ENCODE measurements at places on chromosomes 7 and 10.

- no peak for DNase-seq
Observed at GRCh38 chr7:136728945-136729344, 139.5 kb upstream of the CHRM2 start.

DNA sequence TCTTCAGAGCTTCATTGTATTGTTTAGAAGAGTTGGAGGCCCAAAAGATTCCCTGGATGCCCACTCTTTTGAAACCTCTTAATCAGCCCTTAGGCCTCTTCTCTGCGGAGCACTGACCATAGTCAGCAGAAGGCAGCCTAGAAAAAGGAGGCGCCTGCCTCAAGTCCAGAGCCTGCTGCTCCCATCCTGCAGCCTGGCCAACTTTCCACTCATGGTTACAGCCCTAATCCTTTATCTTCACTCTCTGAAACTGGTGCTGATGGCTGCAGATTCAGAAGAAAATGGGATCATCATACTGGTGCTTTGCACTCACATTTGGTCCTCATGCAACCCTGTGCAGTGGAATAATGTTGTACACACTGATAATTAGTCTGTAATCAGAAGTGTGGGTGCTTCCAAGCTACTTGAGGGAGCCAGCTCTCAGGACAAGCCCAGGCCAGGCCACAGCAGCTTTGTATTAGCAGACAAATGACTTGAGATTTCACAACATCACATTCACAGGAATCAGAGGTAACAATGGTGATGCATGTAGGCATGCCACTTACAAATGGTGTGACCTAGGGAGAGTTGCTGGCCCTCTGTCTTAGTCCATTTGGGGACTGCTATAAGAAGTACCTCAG lies 272.9 kb downstream of the GALNT17 start:
- DNase-seq: no peak

GRCh38 chr10:124827474-124827873 lies 25.9 kb downstream of the ABRAXAS2 start:
- DNase-seq: peak; percentile 24

DNA sequence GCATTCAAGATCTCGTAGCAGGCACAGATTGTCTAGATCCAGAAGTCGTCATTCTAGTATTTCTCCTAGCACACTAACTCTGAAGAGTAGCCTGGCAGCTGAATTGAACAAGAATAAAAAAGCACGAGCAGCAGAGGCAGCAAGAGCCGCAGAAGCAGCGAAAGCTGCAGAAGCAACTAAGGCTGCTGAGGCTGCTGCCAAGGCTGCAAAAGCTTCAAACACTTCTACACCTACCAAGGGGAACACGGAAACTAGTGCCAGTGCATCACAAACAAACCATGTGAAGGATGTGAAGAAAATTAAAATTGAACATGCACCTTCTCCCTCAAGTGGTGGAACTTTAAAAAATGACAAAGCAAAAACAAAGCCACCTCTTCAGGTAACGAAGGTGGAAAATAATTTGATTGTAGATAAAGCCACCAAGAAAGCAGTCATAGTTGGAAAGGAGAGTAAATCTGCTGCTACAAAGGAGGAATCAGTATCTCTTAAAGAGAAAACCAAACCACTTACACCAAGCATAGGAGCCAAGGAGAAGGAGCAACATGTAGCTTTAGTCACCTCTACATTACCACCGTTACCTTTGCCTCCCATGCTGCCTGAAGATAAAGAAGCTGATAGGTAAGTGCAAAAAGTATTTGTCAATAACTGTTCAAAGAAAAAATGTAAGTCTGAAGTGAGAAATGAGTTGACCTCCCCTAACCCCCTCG lies 37.7 kb downstream of the CDK13 start:
- DNase-seq: no peak

DNA sequence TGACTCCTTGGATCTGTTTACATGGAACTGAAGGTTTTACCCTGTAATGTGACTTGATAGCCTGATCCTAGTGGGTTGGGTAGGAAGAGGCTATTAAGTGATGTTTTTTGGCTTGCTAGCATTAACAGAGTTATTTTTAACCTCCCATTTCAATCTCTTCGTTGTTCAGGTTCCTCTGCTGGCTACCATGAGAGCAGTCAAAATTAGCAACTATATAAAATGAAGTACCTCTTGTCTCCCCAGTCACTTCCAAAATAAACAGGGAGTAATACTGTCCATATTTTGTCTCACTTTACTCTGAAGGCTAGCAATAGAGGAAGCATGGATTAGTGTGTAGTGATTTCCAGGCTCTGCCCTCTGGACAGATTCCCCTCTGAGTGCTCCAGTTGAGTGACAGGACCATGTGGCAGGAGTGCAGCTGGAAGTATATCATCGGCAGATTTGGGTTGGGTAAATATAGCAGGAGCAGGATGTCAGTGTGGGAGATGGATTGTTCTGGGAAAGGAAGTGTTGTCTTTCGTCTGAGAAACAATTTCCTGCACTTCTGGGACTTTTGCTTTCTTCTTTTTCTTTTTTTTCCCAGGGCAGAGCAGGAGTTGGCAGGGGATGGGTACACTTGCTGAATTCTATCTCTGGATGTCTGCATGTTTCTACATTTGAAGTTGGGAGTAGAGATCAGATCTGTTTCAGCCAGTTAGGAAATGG lies 35.2 kb downstream of the GBF1 start:
- no peak for DNase-seq

- DNase-seq: no peak
Observed at GRCh38 chr7:130650611-130651120, 17.9 kb downstream of the COPG2 start.

DNA sequence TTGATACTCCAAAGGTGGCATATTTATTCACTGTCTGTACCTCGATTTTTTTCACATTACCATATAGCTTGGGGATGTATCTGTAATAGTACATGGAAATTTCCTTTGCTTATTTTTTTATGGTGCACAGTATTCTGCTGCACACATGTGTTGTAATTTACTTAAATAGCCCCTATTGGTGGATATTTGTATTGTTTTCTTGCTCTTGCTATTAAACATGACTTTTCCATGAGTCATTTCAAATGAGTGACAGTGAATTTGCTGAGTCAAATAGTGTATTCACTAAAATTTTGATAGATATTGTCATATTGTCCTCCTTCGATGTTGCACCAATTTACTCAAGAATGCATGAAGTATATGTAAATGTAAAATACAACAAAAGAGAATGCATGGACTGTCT lies 122.7 kb upstream of the STEAP4 start:
- DNase-seq: no peak

DNA sequence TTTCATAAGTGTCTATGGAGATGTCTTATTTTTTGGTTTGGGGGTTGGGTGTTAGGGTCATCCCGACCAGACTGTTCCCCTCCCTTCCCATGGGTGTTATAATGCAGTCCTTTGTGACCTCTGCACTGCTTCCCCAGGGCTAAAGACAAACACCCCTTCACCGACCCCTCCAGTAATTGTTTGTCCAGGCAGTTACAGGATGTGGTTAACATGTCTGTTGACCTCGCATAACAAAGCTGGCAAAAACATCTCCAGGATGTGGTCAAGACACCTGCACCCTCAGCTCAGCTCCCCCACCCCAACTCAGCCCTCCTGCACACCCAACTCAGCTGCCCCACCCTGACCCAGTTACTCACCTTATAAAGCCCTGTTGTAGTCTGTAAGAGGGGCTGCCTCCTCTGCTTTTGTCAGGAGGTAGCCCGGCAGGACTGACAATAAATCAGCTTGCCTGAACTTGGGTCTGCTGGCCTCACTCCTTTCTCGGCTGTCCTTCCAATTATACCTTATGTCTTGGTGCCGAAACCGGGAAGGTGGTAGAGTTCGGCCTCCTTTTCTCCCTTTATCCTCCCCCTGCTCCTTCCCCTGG lies 102.2 kb downstream of the ZNF92 start:
- no peak for DNase-seq
